ENCODE measurements at places on chromosomes 3 and 15.

DNA sequence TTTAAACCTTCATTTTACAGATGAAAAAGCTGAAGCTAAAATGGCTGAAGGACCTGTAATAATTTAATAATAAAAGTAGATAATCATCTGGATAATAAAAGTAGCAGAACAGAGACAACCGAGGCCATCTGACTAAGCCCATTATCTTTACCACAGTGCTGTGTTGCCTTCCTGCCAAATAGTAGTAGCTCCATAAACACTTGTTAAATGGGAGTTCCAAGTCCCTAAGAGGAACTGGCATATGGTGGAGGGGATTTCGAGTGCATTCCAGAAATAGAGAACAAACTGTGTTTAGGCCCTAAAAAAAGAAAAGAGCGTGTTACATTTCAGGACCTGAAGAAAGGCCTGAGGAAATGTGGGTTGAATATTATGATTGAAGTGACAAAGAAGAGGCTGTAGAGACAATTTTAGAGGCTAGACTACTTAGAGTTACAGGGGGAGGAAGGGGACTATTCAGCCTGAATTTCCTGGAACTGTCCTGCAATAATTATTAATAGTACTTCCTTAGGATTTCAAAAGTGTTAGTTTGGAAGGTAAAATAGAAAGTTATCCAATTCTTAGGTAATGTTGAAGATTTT, 424.3 kb downstream of the ROBO2 start:
- peak; percentile 28 for DNase-seq

DNA sequence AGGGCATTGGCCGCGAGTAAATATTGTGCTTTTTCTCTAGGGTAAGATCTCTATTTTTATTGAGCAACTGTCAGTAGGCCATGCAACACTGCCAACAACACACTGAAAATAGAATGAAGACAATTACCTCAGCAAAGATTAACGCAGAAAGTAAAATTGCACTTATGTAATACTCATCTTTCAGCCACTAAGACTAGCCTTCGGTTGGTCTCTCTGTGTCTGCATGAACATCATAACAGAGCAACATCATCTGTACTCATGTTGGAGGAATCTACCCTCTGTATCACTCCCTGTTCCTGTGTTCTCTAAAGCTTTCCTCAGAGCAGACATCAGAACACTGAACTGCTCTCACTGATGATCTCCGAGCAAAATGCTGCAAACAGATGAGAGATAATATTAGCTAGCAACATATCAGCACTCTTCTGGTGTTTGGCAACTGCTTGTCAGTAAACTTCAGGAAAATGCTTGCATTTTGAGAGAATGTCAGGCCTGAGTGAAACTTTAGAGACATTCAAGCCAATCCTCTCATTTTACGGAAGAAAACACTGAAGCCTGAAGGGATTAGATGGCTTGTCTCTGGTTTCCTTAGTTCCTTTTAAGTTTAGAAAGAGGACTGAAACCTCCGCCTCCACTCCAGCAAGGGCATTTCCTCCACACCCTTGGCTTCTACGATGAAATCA, 8.4 kb upstream of the LRRC3B start:
- DNase-seq: no peak

GRCh38 chr15:43106486-43106829, 620 bp upstream of the UBR1 start:
- DNase-seq: no peak

DNA sequence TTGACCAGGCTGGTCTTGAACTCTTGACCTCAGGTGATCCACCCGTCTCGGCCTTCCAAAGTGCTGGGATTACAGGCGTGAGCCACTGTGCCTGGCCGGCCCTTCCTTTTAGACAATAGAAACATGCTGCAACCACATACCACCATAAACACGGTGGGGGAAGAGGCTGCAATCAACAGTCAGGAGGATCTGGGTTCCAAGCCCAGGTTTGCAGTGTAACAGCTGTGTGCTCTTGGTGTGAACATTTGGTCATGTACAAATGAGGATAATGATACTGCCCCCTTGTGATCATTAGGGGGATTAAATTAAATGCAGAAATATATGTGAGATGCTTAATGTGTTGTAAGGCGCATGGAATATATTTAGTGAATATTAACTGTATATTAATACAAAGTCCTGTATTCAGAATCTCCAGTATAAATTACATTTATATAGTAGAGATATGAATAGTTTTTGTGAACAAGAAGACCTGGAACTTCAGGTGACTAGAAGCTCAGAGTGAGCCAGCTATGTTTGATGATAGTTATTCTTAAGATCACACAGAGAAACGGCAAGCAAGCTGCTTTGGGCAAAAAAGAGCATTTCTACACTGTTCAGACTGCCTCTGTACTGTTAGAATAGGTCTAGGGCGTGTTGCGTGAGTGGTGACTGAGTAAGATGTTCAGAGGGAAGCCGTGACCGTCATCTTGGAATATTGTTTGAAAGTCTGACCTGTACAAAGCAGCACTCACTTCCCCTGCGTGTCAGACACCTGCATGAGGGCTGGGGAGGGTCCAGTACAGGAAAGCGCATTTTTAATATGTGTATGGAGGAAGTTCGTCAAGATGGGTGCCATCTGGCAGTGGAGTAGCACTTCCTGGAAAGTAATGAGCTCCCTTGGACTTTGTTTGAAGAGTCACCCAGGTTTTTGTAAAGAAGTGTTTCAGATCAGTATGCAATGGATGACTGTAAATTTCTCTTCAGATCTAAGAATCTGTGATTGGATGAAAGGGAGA, 125.8 kb downstream of the PGPEP1L start:
- peak; percentile 77 for DNase-seq

DNA sequence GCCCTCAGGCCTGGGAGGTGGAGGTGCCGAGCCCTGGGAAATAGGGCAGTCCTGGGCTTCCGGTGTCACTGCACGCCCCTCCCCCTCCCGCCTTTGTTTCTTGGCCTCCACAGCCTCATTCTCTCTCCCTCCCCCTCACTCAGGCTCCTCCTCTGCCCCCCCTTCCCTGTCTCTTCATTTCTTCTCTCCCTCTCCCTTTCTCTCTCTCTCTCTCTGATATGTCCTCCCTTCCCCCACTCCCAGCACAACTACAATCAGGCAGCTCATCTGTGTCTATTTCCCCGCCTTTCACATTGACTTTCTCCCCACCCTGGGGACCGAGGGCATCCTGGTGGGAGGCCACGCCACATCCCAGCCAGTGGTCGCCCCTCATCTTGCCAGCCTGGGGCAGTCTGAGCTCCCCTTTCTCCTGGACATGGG, 40.2 kb downstream of the IDH2 start:
- peak; percentile 47 for DNase-seq

GRCh38 chr15:23038726-23039142, 635 bp downstream of the TUBGCP5 start:
- peak; percentile 45 for DNase-seq

DNA sequence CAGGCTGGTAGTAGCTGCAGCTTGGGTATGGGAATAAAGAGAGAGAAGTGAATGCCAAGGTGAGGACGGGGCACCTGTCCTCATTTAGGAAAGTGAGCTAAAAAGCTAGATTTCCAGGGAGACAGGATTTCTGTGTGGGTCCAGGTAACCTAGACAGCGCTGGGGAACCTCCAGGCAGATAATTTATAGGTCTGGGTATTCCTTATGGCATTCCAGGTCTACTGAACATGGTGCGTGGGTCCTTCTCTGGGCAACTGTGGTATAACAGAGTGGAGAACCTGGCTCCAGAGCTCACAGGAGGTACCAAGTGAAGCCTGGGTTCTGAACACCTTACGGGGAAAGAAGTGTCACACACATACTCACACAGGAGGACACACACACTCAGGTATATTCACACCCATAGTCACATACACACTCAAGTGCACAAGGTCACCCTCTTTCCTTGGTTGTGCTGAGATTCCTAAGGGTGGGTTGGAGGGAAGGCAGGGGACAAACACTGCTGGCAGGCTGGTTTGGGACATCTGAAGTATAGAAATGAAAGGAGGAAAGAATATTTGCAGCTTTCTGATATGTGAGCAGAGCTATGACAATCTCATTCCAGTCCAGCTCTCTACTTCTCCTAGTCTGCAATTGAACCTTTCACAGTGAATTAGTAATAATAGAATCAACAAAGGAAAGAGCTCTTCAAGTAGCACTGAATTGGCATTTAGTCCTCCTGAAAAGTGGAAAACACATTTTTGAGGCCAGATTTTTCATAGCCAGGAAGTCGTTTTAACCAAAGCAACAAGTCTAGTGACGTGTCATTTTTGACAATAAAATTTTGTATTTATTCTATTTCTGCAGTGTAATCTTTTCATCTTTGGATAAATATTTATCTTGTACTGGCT, 37.4 kb upstream of the ITGA11 start:
- peak; percentile 69 for DNase-seq

DNA sequence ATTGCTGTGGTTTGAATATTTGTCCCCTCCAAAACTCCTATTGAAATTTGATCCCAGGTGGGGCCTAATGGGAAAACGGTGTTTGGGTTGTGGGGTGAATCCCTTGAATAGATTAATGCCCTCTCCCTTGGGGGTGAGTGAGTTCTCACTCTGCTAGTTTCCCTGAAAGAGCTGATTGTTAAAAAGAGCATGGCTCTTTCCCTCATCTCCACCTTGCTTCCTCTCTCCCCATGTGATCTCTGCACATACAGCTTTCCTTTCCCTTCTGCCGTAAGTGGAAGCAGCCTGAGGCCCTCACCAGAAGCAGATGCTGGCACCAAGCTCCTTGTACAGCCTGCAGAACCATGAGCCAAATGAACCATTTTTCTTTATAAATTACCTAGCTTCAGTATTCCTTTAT, 394.9 kb upstream of the WNT5A start:
- no peak for DNase-seq

DNA sequence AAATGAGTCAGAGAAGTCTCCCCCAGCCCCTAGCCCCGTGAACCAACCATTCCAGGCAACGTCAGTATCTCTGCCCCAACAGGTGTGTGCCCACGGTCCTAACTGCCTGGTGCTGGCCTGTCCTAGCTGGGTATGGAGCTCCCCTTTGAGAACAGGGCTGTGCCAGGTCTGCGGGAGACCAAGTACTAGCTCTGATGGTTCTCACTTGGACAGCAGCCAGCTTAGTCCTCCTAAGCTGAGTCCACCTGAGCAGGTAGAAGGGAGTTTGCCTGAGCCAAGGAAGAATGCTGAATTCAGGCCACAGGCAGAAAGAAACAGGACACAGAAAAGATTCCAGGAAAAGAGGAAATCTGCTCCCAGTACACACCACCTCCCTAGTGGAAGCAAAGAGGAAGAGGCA, 33.1 kb upstream of the PARL start:
- DNase-seq: no peak

Data from fibroblast of skin of right quadriceps (primary cell).